ENCODE measurements at places on chromosomes 13 and 19.

GRCh38 chr19:31152906-31153305, 196.3 kb downstream of the TSHZ3 start:
- no peak for DNase-seq

- no peak for DNase-seq
Measured at GRCh38 chr19:15863272-15863671, 34.6 kb downstream of the CYP4F2 start.

DNA sequence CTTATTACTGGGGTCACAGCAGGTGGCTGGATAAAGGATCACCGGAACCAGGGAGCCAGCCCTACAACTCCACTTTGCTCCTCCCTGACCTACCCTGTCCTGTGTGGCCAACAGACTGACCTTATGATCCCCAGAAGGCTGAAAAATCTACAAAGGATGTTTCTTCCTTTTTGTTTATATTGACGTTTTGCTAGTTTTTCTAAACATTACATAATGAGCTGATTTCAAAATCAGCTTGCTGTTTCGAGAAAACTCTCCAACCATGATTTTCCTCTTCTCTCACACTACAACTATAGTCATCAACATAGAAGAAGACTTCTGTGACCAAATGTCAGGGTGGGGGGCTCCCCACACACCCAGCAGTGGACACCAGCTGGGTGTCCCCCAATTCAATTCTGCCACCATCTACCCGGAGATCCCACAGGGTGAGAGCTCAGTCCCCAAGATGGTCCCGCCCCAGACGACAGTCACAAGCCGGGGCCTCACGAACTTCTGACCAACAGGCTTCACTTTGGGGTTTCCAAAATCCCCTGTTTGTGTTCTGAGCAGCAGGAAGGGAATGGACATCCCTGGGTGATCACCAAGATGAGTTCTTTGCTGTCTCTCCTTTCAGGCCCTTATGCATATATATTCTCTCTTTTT, 35.0 kb downstream of the ZNF536 start:
- no peak for DNase-seq

DNA sequence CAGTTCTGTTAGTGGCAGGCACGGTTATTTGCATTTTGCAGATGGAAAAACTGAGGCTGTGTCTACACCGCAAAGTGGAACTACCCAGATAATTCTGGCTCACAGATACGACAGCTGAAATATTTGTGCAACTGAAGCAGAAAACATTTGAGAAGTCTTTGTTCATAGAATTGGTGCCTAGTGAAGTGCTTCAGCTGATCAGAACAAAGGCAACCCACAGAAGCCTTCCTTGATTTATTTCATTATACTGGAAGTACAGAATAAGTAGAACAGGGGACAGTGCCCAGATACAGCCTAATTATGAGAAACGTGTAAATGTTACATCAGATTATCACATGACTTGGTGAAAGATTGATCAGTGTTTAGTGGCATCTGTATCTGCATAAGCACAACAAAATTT, 73.4 kb upstream of the RAP2A start:
- no peak for DNase-seq

- no peak for DNase-seq
Measured at GRCh38 chr19:18521692-18522123, at the start of gene ELL. ELL (minus strand) TSS chr19:18522070; CDS start chr19:18522055, 15 bp downstream.

DNA sequence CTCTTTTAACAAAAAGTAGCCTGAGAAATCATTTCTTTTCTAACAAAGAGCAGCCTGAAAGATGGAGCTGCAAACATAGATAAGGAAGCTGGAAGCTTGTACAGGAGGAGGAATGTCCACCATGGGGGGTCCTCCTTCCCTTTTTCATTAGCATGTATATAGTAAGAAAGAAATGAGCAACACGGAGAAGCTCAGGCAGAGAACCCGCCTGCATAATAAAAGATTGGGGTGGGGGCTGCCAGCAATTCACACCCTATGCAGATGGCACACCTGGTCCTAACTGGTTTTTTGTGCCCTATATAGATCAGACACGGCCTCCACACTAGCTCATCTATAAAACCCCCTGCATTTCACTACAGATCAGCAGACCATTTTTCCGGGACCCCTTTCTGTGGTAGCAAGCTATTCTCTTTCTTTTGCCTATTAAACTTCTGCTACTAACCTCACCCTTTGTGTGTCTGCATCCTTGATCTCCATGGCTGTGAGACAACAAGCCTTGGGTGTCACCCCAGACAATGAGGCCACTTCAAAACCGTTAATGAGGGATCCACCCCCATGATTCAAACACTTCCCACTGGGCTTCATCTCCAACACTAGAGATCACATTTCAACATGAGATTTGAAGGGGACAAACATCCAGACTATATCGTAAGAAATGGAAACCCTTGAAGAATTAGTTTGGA, 167.5 kb upstream of the FREM2 start:
- no peak for DNase-seq

DNA sequence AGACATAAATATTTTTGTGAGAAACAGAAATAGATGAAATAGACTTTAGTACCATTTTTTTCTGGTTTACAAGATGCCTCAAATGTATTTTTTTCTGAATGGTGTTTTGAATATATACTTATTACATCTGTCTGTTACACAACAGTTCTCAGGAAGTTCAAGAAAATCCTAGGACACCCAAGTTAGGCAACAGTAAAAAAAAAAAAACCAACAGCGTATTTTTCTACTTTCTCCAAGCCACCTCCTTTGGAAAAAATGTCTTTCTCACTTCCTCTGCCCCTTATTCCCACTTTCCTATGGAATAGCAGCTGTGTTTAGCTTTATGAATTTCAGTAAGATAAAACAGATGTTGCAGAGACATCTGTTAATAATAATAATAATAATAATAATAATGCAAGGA, 489.6 kb upstream of the KLF12 start:
- no peak for DNase-seq

GRCh38 chr19:13176345-13176744, 26.1 kb downstream of the IER2 start:
- DNase-seq, result no peak

GRCh38 chr13:60261432-60262351, 98.0 kb upstream of the DIAPH3 start:
- no peak for DNase-seq

- DNase-seq, result peak; percentile 43
Measured at GRCh38 chr13:41492432-41493260, 35.3 kb downstream of the RGCC start.

GRCh38 chr13:74683411-74683810, 549.2 kb upstream of the KLF12 start:
- no peak for DNase-seq

DNA sequence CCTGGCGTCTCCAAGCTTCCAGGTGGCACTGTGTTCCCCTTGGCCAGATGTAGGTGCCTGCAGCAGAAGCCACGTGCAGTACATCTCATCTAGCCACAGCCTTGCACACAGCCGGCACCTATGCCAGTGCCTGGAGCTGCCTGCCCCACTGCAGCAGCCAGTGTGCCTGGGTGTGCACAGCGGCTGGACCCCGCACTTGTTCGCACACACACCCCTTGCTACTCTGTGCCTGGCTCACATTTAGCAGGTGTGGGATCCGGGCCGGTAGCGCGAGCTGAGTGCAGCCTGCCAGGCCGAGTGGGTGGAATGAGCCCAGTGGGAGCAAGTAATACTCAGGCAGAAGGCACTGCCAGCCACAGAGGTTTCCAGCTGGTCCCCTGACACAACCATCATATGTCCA, 26.9 kb upstream of the RBM26 start:
- DNase-seq, result no peak

- no peak for DNase-seq
Measured at GRCh38 chr13:86052141-86052540, 252.9 kb upstream of the SLITRK6 start.

- DNase-seq, result no peak
Measured at GRCh38 chr13:51912091-51912490, 50.3 kb downstream of the CCDC70 start.

DNA sequence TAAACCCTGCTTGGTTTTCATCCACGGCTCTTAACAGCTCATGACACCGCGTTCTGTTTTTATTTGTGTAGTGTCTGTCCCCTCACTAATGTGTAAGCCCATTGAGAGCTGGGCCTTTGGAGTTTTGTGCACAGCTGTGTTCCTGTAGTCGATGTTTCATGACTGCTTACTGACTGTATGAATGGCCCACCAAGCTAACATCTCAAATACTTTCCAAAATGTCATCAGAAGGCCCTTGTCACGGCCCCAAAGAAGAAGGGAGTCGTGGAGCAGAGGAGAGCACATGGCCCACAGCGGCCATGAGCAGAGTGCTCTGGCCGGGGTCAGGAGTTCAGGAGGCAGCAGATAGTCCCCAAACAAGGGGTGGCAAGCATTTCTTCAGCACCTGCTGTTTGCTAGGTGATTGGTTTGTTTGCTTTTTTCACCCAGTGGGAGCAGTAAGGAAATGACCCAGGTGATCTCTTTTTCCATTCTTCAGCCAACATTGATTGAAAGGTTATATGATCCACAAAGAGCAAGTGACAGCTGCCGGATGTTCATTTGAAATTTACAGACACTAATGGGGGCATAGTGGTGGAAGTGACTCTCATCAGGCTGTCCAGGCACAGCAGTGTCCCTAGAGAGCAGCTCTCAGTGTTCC, 315.2 kb downstream of the ATP8A2 start:
- no peak for DNase-seq

GRCh38 chr19:21492947-21493906, 12.2 kb upstream of the ZNF429 start:
- DNase-seq, result no peak

DNA sequence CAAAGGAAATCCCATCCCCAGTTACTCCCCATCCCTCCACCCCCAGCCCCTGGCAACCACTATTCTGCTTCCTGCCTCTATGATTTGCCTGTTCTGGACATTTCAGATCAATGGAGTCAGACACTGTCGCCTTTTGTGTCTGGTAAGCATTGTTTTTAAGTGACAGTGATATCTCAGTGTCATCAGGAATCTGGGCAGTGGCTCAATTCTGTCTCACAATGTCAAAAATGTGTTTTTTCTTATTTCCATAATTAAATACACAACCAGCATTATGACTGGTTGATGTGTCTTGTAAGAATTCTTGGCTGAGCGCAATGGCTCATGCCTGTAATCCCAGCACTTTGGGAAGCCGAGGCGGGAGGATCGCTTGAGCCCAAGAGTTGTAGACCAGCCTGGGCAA, 20.2 kb upstream of the PGLS start:
- DNase-seq, result no peak

DNA sequence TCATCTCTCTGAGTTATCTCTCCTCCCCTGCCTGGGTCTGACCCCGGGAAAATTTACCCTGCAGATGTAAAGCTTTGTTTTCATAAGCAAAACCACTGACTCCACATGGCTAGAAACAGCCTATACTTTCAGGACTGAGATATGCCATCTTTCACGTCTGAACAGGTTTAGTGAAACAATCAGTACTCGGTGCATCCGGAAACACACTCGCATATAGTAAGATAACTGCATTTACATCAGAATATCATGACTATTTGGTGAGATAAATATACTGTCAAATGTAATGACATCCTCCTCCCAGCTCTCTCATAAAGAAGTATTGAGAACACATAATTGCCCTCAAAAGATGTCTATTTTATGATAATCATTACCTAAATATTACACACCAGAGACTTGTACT, 172.8 kb downstream of the EFNB2 start:
- no peak for DNase-seq

DNA sequence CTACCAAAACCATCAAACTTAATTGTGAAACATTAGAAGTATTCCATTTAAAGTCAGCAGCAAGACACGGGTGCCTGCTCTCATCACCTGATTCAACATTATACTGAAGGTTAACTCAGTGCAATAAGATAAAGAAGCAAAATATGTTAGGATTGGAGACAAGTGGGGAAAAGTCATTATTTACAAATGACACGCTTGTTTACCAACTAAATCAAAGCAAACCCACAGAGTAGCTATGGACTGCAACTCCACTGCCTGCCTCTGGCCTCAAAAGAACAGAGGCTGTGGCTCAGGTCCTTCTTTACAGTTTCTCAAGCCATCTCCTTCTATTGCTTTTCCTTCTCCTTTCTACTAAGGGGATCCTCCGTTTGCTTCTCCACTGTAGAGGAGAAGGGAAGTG, 21.0 kb upstream of the ATP12A start:
- DNase-seq, result no peak

- DNase-seq, result no peak
Measured at GRCh38 chr13:113607889-113608635, 23.5 kb downstream of the TFDP1 start.

DNA sequence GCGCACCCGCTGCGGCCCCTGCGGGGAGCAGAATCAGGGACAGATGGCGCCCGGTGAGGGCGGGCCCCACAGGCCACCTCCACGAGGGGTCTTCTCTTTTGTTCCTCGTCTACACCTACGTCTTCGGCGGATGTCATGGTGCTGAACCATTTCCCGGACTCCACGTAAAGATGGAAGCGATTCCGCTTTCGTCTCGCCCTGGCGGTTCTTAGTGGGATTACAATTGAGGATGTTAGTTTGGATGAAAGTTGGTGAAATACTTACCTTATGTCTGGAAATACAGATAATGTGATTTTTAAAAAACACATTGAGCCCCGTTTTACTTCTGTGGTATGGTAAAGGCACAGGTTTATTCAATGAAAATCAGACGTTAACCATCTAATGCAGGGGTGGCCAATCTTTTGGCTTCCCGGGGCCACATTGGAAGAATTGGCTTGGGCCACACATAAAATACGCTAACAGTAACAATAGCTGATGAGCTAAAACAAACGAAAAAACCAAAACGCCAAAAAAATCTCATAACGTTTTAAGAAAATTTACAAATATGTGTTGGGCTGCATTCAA, 1.4 kb upstream of the ZMYM5 start:
- DNase-seq, result peak; percentile 74

DNA sequence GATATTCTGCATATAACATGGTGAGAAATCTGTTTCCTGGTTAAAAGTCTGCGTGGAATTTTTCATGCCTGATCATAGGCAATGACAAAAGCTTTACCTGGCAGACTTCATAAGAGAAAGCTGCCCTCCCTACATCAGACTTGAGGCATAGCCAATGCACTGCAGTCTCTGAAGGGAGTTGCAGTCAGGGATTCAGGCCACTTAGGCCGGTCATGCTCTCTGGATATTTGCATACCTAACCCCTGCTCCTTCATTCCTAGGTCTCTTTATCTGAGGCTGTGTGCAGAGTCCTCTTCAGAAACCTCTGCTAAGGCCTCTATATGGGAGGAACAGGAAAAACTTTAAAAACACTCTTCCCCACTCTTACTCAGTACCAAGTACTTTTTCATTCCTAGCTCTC, 287.4 kb downstream of the PCDH17 start:
- DNase-seq, result no peak

GRCh38 chr13:82717249-82717648, 1165.0 kb downstream of the SLITRK1 start:
- DNase-seq, result no peak

DNA sequence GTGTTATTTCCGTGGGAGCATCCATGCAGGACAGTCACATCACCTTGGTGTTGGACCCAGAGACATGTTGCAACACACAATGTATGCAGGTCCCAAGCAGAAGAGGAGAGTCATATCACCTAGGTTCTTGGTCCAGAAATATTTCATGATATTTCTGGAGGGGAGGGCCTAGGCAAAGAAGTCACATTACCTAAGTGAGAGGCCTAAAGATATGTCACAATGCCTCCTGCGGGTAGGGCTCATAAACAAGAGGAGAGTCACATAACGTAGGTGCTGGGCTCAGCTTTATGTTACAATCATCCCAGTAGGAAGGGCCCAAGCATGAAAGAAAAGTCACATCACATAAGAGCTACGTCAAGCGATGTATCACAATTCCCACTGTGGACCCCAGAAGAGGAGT, 10.8 kb upstream of the ZNF724 start:
- no peak for DNase-seq

- no peak for DNase-seq
Measured at GRCh38 chr13:38348861-38349389, 726 bp upstream of the UFM1 start.

GRCh38 chr19:16847430-16847829, 18.2 kb downstream of the SIN3B start:
- no peak for DNase-seq

All from CD4-positive, alpha-beta T cell treated with Interleukin-15 for 1 hour (primary cell).